ENCODE measurements at places on chromosomes 1 and 21.
A peak's percentile ranks its signal among the peaks of the same experiment; 100 is the strongest.

DNA sequence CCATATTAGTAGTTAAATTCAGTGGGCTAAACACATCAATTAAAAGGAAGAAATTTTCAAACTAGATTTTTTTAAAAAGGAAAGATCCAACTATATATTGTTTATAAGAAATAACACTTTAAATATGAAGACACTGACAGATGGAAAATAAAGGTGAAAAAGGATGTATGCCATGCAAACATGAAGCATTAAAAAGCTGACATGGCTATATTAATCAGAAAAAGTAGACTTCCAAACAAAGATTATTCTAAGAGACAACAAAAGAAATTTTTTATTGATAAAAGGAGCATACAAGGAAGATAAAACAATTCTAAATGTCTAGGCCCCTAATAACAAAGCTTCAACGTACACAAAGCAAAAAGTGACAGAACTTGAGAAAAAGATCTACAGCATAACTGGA lies 92.2 kb downstream of the ATF6 start:
- DNase-seq, result no peak

DNA sequence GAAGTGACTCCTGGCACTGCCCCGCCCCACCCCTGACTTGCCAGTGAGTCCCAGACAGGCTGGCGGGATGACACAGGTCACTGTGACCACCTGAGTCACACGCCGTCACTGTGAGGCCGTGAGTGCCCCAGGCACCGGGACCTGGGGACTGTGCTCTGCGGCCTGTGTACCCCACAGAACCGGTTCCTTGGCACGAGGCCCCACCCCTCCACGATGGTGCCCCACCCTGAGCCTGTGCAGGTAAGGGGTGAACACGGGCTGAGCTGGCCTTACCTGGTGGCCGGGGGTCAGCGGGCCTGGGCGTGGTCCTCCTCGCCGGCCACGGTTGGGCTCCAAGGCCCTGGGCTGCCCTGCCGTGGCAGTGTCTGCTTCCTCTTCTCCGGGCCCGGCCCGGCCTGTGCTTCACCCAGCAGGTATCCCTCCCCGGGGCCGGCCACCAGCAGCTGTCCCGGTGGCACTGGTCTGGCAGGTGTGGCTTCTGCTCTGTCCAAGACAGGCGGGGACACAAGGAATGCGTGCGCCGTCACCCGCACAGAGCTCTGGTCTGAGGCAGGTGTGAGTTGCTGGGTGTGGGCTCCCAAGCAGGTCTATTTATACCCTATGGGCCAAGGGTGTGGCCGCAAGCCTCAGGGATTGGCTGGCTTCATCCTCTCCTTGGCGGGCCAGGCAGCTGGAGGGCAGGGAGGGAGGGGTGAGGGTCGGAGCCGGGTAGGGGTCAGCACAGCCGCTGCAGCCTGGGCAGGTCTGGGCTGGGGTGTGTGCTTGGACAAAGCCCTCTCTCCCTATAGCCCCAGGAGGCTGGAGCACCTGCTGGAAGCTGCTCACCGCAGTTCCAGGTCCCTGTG lies at the start of gene RNF223:
Gene RNF223, minus strand, starts transcription at position 564 of the 845 bp plus-strand sequence. CDS start 1,740 bp downstream, outside the sequence.
- no peak for DNase-seq

GRCh38 chr21:33857846-33858666 lies 57.5 kb downstream of the ATP5PO start:
- DNase-seq, result no peak

GRCh38 chr1:196649990-196650389 lies 1.9 kb upstream of the CFH start:
- no peak for DNase-seq

DNA sequence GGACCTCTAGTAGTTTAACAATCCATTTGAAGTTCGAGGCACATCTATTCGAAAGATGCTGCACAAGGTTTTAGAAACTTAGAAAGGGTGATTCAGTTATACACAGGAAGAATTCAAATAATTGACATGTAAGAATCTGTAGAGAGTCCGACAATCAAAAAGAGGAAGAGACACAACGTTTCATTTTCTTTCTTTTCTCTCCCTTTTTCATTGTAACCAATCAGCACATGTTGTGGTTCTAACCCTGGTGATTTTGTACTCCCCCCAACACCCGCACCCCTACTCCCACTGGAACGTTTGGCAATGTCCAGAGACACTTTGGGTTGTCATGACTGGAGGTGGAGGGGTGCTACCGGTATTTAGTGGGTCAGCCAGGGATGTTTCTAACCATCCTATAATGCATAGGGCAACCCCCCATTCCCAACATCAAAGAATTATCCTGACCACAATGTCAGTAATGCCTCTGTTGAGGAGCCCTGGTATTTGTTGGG lies 4.9 kb downstream of the TGFB2 start:
- no peak for DNase-seq

DNA sequence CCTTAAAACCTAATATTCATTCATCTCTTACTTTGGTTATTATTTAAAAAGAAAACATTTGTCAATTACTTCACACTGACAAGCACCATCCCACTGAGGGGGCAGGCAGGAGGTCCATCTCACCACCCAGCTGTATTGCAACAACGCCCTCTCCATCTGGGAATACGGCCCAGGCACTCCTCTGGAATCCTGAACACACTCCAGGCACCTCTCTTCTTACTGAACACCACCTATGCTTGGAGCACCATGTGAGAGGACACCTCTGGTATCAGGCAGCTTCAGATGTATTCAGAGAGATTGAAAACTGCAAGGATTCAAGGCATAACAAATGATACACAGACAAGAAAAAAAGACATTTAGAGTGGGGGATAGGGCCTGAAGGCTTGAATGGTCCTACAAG lies 147.1 kb downstream of the CACNA1E start:
- no peak for DNase-seq

- DNase-seq, result no peak
Measured at GRCh38 chr1:93617670-93618499, 63.8 kb downstream of the BCAR3 start.

DNA sequence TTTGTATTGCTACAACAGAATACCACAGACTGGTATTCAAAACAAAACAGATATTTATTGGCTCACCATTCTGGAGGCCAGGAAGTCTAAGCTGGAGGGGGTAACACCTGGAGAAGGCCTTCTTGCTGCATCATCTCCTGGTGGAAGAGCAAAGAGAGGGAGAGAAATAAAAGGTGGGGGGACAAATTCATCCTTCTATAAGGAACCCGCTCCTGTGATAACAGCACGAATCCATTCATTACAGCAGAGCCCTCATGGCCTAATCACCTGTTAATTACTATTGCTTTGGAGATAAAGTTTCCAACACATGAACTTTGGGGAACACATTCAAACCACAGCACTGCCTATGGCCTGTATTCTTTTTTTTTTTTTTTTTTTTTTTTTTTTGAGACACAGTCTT lies 5.4 kb downstream of the S100A2 start:
- no peak for DNase-seq

DNA sequence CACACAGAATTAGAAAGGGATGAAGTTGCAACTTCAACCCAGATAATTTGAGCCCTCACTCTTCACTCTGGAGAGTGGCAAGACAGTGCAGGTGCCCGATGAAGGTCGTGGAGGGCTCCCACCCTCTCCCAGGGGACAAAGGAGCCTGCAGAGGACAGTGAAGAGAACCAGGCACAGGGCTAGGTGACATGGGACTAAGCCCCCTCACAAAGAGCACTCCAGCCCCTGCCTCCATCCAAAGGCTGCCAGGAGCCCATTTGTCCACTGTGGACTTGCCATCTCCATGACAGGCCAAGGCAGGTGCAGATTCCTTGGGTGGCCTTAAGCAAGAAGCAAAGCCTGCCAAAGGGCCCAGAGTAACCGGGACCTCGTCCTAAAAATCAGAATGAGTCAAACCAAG lies 15.1 kb downstream of the ERRFI1 start:
- DNase-seq, result no peak

DNA sequence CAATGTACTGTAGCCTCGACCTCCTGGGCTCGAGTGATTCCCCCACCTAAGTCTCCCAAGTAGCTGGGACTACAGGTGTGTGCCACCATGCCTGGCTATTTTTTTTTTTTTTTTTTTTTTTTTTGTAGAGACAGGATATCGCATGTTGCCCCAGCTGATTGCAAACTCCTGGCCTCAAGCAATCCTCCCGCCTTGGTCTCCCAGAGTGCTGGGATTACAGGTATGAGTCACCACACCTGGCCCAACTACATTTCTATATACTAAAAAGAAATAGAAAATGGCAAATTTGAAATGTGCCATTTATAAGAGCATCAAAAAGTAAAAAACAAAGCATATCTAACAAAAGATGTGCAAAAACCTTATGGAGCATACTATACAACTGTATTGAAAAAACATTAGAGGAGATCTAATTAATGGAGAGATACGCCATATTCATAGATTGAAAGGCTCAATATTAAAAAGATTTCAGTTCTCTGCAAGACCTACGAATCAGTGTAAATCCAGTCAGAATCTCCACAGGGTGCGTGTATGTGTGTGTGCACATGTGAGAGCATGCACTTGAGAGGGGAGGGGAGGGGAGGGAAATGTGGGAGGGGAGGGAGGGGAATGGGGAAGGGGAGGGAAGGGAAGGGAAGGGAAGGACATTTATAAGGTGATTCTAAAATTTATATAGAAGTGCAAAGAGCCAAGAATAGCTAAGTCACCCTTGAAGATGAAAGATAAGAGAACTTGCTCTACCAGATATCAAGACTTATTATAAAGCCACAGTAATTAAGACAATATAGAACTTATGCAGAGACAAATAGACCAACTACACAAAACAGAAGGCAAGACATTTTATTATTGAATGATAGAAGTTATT lies 15.5 kb upstream of the PADI4 start:
- DNase-seq, result no peak

DNA sequence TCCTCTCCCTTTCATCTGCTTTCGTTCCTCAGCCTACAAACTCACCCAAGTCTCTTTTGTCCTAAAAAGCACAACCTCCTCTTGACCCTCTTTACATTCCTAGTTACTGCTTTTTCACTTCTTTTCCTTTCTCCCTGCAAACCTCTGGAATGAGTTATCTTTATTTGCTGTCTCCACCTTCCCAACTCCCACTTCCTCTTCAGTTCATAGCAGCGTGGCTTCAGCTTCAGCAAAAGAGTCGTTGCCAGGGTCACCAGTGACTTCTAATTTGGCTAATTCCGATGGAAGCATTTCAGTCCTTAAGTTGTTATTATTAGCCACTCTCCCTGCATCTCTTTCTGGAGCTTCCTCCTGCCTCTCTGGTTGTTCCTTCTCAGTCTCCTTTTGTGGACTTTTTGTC lies 6.2 kb upstream of the TMEM54 start:
- DNase-seq, result no peak

DNA sequence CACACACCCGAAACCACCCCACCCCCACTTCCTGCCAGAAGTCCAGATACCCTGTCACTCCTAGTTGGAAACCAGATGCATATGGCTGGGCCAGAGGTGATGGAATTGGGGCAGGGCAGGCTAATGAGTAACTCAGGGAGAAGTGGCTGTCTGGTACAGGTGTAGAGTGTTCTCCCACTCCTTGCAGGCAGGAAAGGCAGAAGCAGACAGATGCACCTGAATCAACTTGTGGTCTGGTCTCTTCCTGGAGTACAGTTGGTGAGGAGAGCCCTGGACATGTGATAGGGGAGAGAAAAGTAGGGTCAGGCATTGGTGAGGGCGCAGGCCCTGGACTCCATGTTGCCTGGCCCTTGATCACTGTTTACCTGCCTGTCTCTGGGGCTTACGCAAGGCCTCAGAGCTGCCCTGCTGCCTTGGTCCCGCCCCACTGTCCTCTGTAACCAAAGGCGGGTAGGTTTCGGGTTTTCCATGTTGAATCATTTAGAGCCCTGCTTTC lies 2.5 kb downstream of the CGN start:
- no peak for DNase-seq

DNA sequence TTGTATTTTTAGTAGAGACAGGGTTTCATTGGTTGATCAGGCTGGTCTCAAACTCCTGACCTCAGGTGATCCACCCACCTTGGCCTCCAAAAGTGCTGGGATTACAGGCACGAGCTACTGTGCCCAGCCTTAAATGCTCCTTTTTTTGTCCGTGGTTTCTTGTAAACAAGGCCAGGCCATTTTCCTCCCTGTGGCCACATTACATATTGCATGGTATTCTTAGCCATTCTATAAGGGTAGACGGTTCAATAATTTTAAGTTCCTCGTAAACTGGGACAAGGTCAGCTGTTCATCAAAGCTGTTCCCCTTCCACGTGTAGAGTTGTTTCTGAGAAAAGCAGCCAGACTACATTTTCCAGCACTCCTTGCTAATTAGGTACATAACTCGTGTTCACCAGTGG lies 10.3 kb upstream of the LUZP1 start:
- DNase-seq, result no peak

DNA sequence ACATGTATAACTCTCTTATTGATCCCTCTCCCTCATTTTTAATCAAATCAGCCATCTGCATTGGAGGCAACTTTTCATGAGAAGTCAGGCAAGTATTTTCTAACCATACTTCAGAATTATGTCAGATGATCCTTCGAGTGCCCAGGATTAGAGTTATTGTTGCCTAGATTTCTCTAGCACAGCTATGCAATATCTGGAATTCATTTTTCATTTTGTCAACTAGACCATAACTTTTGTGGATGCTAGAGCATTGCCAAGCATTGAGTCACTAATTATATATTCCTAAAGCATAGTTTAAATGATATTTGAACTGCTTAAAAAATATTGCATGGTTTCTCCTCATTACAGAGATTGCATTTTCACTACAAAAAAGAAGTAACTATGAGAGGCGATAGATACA lies 21.2 kb downstream of the HFM1 start:
- DNase-seq, result no peak

- peak; percentile 55 for DNase-seq
Measured at GRCh38 chr1:232923739-232924386, 26.5 kb upstream of the NTPCR start.

- DNase-seq, result no peak
Measured at GRCh38 chr1:86993269-86993985, 79.0 kb downstream of the HS2ST1 start.

DNA sequence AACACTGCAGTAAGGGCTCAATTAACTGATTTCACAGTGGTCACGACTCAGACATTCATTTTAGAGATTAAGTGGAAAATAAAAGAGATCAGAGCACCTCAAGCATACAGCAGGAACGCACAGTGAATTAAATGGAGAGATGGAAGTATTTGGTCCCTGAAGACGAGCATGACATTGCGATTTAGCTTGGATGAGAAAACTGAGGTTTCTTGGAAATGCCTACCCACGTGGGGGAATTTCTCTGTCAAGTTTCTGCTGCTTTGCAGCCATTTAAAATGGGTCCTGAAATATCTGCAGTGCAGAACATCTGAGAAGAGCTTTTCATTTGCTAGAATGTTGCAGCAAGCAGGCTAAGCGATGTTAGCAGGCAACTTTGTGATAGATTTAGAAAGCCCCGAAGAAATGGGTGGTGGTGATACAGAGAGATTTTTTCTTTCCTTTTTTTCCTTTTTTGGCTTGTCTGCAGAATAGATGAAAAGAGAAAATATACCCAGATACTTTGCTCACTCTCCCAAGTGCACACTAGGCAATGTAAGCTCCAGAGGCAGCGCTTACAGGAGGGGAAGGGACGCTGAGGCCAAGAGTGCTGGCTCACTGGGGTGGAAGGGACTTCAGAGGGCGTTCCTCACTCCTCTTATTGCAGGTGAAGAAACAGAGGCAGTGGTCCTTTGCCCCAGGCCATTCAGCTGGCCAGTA lies 258.0 kb downstream of the KCNJ6 start:
- DNase-seq, result no peak

- peak; percentile 55 for DNase-seq
Measured at GRCh38 chr1:38489844-38490270, 369.7 kb downstream of the RRAGC start.

All from stimulated activated CD4-positive, alpha-beta T cell treated with anti-CD3 and anti-CD28 coated beads, Interleukin-2, amount 100 ng/mL, for 24 hours (primary cell).